ENCODE measurements at places on chromosomes 13 and 19.

DNA sequence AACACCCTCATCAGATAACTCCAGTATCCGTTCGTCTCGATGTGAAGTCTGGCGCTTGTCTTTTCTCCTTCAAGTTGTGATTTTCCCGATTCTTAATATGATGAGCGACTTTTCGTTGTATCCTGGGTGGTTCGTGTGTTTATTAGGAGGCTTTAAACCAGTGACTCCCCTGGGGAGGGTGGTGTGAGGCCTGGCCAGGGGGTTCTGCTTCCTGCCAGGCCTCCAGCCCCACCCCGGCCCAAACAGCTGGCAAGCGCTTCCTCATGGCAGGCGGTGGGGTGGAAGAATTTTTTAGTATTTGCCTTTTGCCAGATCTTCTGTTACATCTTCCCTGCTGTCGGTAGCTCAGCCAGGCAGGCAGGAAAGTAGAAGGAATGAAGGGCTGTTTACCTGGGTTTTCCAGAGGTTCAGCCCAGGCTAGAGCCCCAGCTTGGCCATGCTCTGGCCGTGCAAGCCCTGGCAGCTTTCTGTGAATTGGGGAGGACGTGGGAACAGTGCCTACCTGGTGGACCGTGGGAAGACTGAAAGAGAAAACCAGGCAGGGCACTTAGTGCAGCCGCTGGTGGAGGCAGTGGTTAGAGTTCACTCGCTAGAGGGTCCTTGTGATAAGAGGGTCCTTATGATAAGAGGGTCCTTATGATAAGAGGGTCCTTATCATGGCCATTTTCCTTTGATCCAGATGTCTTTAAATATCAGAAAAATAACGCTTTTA, 37.7 kb upstream of the DCUN1D2 start:
- no peak for DNase-seq

DNA sequence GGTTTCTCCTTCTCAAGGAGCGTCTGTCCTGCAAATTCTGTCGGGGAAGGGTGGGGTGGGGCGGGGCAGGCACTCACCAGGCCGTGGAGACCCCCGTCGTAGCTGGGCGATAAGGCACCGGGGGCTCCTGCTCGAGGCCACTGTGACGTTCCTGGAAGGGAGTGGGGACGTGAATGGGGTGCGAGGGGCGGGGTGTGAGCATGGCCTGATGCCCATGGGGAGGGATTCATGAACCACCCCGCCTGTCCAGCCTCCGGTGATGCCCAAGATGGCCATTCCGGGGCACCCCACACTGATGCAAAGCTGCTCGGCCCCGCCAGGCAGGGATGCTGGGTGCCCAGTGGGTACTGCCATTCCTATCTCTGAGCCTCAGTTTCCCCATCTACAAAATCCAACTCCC, 14.4 kb upstream of the UQCR11 start:
- DNase-seq = no peak

DNA sequence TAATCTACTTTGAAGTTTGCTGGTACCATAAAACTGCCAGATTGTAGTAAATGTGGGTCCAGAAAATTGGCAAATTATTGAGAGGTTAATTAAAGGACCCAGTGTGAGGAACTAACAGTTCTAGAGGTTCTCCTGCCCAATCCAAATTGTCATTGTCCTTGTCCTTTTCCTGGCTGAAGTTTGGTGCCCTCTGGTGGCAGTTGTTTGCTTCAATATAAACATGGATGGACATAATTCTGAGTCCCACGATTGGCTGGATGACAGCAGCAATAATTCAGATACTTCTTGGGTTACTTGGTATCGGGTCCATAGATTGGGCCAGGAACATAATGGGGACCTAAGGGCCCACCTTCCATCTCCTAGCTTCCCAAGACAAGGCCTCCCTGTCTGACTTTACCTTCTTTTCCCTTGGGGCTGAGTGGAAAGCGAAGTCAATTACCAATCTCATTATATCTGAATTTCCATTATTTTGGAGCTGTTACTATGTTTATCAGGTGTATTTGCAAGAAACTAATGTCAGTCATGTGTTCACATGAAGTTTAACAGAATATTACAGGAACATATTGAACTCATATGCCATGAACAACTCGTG, 33.8 kb upstream of the GARRE1 start:
- no peak for DNase-seq

DNA sequence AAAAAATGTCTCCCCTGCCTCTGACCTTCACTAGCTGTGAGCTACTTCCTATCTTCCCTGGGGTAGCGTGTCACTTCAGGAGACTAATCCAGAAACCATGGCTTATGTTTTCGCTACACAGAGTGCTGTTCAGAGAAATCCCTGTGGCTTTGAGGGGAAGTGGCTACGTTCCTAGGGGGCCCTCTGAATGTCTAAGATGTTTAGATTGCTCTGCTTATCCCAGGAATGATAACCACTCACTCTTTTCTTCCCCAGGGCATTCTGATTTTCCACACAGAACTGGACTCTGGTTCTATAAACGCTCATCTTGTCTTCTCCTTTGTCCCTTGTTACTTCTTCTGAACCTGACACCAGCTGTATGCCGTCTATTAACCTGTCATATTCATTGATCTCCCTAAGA, 572.5 kb downstream of the OLFM4 start:
- DNase-seq = no peak

GRCh38 chr19:2702170-2703076, at the start of gene GNG7:
GNG7 (minus strand) TSS chr19:2702694; CDS start chr19:2520688, 182,006 bp downstream.
- DNase-seq = peak; percentile 99

DNA sequence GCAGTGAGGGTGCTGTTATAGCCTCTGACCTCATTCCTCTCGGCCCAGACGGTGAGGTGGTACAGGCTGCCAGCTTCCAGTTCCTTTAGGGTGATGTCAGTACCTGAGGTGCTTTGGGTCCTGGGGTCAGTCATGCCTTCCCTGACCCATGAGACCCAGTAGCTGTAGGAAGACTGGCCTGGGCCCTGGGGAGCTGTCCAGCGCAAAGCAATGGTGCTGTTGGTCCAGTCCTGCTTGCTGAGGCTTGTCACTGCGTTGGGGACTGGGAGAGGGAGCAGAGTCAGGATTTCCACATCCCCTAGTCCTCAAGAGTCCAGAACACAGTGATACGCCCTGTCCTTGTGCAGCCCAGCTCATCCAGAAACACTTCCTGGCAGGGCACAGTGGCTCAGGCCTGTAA, 10.7 kb downstream of the PTPRH start:
- no peak for DNase-seq

GRCh38 chr13:113465300-113465699, 12.0 kb upstream of the ADPRHL1 start:
- no peak for DNase-seq

GRCh38 chr13:51343475-51343874, 4.0 kb downstream of the SERPINE3 start:
- DNase-seq = no peak

DNA sequence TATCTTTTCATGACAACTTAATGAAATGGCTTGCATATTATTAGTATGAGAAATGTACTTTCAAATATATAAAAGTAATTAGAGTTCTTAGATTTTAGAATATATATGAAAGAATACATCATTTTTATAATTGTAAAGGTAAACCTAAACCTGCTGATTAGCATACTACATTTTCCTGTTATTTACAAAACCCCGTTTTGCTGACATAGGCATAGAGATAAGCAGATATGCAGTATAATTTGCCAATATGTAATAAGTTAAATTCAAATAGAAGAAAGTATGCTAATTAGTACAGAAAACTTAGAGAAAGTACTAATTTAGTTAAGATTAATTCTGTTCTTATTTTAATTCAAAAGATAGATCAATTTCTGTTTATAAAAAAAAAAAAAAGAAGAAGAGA, 21.5 kb downstream of the MAB21L1 start:
- DNase-seq = no peak

DNA sequence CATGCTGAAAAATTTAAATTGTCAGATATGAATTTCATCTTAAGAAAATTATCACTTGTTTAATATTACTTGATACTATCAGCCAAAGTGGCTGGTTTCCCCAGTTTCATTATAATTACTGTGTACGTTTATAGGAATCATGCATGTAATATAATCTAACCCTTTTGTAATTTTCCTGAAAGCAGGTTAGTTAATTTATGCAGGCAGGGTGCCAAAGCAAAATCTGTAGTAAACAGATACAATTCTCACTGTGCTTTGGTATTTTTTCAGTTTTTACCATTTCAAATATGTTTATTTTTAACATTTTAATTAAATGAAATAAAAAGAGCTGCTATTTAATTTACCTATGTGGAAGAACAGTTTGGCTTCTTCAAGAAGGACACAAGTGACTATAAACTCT, 1227.5 kb upstream of the MIR17HG start:
- no peak for DNase-seq

DNA sequence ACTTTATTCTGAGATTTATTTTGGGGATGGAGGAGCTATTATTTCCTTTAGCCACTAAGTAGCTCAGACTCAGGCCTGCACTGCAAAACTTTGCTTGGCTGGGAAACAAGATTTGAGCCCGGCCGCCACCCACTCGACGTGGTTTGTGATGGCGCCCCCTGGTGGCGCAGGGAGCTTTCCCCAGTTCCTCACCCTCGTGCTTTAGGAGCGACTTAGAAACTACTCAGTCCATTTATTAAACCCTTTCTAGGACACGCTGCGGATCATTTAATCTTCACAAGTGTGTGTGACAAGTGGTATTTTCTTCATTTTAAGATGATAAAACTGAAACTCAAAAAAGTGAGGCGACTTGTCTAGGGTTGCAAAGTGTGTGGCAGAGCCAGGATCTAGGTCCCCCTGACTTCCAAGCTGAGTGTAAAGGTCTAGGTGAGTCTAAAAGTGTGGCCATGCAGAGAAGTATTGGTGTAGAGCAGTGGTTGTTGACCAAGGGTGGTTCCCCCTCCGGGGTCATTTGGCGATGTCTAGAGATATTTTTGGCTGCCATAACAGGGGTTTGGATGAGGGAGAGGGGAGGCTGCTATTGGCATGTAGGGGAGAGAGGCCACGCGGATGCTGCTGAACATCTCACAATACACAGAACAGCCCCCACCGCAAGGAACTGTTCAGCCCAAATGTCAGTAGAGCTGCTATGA, 2.2 kb downstream of the CXCL17 start:
- DNase-seq = peak; percentile 82

DNA sequence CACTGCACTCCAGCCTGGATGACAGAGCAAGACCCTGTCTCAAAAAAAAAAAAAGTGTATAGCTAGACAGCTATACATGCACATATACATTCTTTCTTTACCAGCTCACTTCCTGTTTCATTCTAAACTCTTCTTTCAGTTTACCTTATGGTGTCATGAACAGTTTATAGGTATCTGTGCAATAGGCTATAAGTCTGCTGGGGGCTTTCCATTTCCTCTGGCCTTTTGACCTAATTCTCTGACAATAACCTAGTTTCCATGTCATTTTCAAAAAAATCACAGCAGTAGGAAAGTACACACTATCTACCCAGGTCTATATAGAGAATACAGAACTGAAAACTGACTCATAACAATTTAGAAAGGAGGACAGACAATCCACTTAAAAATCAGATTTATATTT, 24.4 kb upstream of the URAD start:
- DNase-seq = no peak

GRCh38 chr13:91311491-91311890, 36.0 kb upstream of the MIR17HG start:
- DNase-seq = no peak

DNA sequence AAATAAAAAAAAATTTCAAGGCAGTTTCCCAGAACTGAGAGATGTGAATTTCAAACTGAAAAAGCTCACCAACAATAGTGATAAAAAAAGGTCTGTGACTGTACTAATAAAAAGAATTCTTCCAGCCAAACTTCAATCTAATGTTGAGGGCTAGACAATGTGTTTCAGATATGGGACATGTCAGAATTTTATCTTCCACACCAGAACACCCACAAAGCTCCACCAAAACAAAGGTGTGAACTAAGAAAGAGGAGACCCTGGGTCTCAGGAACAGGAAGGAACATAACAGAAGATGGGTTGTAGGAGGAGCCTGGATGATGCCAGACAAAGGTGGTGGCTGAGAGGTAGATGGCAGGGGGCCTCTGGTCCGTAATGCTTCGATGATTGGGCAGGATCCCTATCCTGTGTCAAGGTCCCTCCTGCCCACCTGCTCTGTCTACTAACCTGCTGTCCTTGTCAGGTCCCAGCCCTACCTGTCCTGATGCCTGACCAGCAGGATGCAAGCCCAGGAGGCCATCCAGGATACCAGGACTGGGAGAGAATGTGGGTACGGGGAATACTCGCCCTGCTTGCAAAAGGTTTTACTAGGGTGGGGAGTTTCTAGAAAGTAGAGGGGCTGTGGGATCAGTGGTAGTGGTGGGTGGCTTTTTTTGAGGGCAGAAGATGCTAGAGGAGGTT, 4.5 kb downstream of the MZF1 start:
- DNase-seq = no peak

DNA sequence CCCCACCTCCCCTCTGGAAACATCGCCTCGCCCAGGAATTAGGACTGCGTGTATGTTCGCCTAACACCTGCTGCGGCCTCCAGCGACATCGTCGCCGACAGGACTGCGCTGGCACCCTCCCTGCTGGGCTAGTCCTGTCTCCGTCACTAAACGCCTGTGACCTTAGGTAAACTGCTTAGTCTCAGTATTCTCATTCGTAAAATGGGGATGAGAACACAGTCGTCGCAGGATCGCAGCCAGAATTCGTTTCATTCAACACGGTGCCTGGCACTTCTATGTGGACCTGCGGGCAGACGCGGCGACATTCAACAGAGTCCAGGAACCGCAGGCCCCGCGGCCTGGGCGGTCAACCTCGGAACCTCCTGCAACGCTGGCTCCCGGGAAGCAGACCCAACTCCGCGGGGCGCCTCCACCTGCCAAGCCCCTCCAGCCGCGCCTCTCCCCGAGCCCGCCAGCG, 485 bp downstream of the CRYL1 start:
- DNase-seq = no peak

DNA sequence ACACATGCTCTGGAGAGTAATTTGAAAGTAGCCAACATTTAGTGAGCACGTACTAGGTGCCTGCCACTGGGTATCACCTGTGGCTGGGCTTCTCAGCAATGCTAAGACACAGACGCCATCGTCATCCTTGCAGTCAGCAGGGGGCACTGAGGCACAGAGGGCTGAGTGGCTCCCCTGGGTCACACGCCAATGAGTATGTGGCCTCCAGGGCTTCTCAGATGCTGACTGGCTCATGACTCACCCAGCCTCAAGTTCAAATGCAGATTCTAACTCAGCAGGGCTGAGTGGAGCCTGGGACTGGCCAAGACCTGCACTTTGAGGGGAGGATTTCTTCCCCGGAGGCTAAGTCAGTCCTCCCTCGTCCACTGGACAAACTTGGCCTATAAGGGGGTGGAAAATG, 115.1 kb upstream of the CACNA1A start:
- DNase-seq = peak; percentile 51

DNA sequence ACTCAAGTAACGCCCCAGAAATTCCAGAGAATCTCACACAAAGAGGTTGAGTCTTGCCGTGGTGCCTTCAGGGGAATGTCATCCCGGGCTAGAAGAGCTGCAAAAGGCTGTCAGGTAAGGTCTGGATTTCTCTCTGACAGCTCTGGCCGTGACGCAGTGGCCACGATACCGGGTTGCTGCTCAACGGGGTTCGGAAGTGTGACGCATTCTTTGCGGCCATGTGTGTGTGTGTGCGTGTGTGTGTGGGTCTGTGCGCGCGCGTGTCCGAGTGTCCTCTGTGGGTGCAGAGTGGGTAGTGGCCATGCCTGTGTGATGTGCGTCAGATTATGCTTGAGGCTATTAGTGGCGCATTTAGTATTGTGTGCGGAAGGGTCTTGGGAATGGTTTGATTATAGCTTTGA, 306 bp downstream of the ZNF540 start:
- no peak for DNase-seq

- no peak for DNase-seq
Measured at GRCh38 chr19:36973021-36973843, 57.1 kb downstream of the ZNF568 start.
